ENCODE measurements at places on chromosomes 3 and 15.

DNA sequence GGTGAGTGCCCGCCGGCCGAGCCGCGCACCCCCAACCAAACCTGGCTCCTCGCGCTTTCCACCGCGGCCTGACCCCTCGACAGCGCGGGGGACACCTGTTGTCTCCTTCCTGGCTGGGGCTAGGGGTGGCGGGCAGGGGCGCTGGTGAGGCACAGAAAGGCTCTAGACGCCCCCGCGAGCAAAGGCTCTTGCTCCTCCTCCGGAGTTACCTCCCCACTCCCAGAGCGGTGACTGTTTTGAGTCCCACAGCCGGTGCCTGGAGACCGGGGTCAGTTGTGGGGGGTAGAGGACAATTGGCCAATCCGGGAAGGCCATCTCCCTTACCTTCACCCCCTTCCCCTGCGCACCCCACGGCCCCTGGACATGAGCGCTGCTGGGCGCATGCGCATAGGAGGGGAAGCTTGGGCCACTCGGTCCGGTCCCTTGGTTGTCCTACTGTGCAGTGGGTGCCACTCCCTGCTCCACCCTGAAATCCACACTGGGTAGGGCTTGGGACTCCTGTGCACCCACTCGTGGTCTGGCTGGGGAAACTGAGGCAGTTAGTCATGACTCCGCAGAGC, 554 bp downstream of the CHST13 start:
- no peak for DNase-seq

DNA sequence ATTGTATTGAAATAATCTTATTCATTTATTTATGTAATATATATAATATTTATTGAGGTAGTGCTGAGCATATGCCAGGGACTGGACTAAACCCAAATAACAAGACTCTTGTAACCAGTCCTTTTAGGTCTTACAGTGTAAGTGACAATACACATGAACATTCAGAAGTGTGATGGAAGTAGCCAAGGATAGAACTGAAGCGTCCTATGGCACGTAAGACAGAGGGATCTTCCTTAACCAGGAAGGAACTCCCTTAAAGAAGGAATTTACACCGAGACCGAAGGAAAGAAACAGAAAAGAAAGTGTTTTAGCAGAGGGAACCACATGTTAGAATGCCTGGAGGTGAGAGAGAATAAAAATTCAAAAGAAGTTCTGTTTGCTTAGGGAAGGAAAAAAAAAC, 23.6 kb upstream of the CLDN1 start:
- DNase-seq: no peak

DNA sequence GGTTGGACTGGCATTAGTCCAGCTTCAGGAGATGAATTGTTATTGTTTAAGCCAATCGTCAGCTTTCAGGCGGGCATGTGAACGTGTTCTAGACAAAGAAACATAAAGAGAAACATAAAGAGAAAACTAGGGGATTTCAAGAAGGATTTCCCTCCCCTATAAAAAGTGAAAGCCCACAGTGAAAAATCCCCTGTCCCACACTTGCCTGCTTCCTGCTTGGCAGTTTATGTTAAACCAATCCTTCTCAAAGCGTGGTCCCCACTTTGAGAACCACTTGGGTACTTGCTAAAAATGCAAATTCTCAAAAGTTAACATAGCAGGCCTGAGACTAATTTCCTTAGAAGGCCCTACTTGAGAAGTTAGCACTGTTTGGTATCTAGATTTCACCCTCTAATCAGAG, 293.0 kb upstream of the SOX14 start:
- no peak for DNase-seq

DNA sequence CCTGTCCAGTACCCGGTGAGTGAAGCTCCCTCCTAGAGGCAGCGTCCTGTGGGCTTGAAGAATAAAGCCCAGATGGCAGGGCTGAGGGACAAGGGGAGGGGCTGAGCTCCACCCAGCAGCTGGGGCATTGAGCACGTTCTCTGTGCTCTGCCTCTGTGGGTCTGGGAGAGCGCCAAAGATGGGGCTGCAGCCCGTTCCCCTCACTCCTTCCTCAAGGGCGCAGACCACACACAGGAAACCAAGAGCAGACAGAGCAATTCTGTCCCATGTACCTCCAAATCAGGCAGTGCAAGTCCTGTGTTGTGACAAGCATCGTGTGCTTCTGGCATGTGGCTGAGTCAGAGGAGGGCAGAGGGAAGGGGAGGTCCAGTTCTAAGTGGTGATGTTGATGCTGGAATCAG, 15.7 kb upstream of the KIF23 start:
- no peak for DNase-seq

GRCh38 chr15:70418943-70419342, 321.2 kb upstream of the TLE3 start:
- DNase-seq: no peak
